Natural killer cell (primary cell): ENCODE measurements at places on chromosomes 2 and 18. TPM values are rescaled to one million over a fixed set of nuclear protein-coding genes. Genes with fewer than 3 reads are reported as not detected.

GRCh38 chr2:198285216-198285615 is 480.8 kb downstream of the PLCL1 start:
- H3K36me3 ChIP-seq = no peaks in the 10 kb centered on the region
- H3K27me3 ChIP-seq = peaks cover 2% of the 10 kb centered on the region
- no peaks in the 10 kb centered on the region for H3K4me1 ChIP-seq
- H3K4me3 ChIP-seq = no peak overlapping the region
- no peak overlapping the region for H3K27ac ChIP-seq

GCG gene
- not detected for total RNA-seq

DNA sequence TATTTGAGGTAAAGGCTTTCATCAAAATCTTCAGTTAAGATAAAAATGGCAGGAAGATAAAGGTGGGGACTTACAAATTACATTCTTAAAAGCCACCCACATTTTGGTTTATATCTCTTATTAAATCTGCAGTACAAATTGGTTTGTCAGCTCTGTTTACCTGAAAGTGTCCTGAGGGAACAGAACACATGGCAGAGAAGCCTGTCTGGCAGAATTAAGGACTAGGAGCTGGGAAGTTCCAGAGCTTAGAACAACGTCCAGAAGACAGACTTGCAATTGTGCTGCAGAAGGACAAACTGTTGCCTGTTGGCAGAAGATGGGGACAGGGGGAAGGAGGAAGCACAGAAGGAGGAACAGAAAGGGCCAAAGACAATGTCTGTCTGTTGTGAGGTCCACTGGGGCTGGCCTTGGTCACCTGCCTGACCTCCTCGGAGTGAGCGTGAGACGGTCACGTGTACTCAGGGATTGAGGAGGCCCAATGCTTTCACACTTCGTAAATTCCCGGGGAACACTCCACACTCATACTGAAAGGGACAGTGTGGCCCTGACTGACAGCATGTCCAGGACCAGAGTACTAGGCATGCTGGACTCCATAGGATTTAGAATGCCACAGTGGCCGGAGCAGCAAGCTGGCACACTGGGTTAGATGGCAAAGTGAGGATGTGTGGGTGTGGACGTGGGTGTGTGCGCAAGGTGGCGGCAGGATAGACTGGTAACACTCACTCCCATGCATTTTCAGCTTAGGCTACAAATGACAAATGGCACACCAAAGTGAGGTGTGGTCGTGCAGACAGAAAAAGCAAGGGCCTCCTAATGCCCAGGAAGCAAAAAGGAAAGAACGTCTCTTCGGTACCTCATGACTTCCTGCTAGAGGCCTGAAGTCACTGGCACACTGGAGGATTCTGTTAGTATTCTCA is 210.9 kb upstream of the REV1 start:
- H3K4me1 ChIP-seq = no peaks in the 10 kb centered on the region
- H3K27me3 ChIP-seq = no peaks in the 10 kb centered on the region
- H3K4me3 ChIP-seq = no peak overlapping the region
- no peak overlapping the region for H3K27ac ChIP-seq

FABP1 gene
- total RNA-seq = not detected

DNA sequence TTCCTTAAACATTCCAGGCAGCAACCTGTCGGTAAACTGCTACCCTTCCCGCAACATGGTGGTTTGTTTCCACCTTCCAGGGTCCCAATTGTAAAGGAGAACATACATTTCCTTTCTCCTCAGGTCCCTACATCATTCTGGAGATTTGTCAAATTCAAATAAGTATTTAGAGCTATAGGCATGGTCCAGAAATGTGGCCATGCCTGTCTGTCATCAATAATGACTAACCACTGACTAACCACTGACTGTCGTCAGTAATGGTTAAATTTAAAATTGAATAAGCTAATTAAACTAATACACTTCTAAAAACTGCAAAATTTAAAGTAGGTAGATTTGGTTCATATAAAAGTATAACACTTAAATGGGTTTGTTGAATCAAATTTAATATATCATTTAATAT is 984.0 kb upstream of the SLC39A10 start:
- no peak overlapping the region for H3K4me3 ChIP-seq
- no peaks in the 10 kb centered on the region for H3K4me1 ChIP-seq
- H3K36me3 ChIP-seq = no peaks in the 10 kb centered on the region
- DNase-seq = no peak
- no peak overlapping the region for H3K27ac ChIP-seq
- no peaks in the 10 kb centered on the region for H3K27me3 ChIP-seq

TTC31 gene
- 51.3 TPM for total RNA-seq

- peak; percentile 14 for DNase-seq
- H3K4me1 ChIP-seq = peaks cover 15% of the 10 kb centered on the region
- H3K27me3 ChIP-seq = no peaks in the 10 kb centered on the region
- peak within 1 kb of the TSS; percentile 72 for H3K27ac ChIP-seq
Observed at GRCh38 chr18:35581546-35581897, at the start of gene GALNT1. Gene GALNT1 (plus strand): TSS chr18:35581740. CDS start chr18:35654663, 72,923 bp downstream.

- no peaks in the 10 kb centered on the region for H3K27me3 ChIP-seq
- H3K36me3 ChIP-seq = peaks cover 2% of the 10 kb centered on the region
- H3K4me1 ChIP-seq = peaks cover 38% of the 10 kb centered on the region
- peak overlapping the region; percentile 49 for H3K27ac ChIP-seq
- no peak for DNase-seq
Observed at GRCh38 chr2:54589340-54590215, 133.5 kb downstream of the SPTBN1 start.

EFEMP1 gene
- total RNA-seq = not detected

- no peak overlapping the region for H3K27ac ChIP-seq
- no peaks in the 10 kb centered on the region for H3K27me3 ChIP-seq
- no peak overlapping the region for H3K4me3 ChIP-seq
- no peaks in the 10 kb centered on the region for H3K4me1 ChIP-seq
- no peak for DNase-seq
Observed at GRCh38 chr2:63506320-63506719, 82.0 kb downstream of the WDPCP start.

DNA sequence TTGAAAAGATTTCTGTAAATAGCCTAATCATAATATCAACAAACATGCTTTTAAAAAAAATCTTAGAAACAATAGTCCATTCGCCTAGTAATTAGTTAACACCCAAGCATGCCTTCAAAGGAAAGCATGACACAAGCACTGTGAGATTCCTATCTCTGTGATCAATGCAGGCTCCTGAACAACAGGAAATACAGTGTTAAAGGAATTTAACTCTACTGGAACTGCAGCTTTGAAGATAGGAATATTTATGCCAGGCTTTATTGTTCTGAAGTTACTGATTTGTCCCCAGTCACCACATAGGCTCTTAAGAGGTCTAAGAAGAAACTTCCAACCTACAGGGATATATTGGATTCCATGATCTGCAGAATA is 15.4 kb upstream of the FAM124B start:
- H3K27ac ChIP-seq = no peak overlapping the region
- no peaks in the 10 kb centered on the region for H3K36me3 ChIP-seq
- no peak for DNase-seq

SLC40A1 gene
- 5.2 TPM for total RNA-seq

DNA sequence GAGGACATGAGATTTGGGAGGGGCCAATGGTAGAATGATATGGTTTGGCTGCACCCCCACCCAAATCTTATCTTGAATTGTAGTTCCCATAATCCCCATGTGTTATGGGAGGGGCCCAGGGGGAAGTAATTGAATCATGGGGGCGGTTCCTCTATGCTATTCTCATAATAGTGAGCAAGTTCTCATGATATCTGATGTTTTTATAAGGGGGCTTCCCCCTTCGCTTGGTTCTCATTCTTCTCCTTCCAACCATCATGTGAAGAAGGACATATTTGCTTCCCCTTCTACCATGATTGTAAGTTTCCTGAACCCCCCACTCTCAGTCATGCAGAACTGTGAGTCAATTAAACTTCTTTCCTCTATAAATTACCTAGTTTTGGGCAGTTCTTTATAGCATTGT is 37.0 kb upstream of the ERMN start:
- DNase-seq = no peak
- no peaks in the 10 kb centered on the region for H3K36me3 ChIP-seq
- H3K4me1 ChIP-seq = peaks cover 4% of the 10 kb centered on the region
- no peak overlapping the region for H3K27ac ChIP-seq
- H3K4me3 ChIP-seq = no peak overlapping the region

- H3K27me3 ChIP-seq = no peaks in the 10 kb centered on the region
- no peaks in the 10 kb centered on the region for H3K4me1 ChIP-seq
- no peak overlapping the region for H3K27ac ChIP-seq
- no peak overlapping the region for H3K4me3 ChIP-seq
- no peaks in the 10 kb centered on the region for H3K36me3 ChIP-seq
Observed at GRCh38 chr2:204664708-204665121, 119.4 kb downstream of the PARD3B start.

GRCh38 chr18:21980744-21981143 is 188.6 kb upstream of the GATA6 start:
- H3K36me3 ChIP-seq = no peaks in the 10 kb centered on the region
- H3K27ac ChIP-seq = no peak overlapping the region
- H3K4me1 ChIP-seq = no peaks in the 10 kb centered on the region
- no peak for DNase-seq

GRCh38 chr2:179263015-179263414 is 1.6 kb downstream of the SESTD1 start:
- no peaks in the 10 kb centered on the region for H3K36me3 ChIP-seq
- peaks cover 14% of the 10 kb centered on the region for H3K4me1 ChIP-seq
- DNase-seq = no peak
- H3K27ac ChIP-seq = no peak overlapping the region
- no peak overlapping the region for H3K4me3 ChIP-seq

CCDC138 gene
- total RNA-seq = 5.6 TPM

CPLX4 gene
- not detected for total RNA-seq
